ENCODE measurements at places on chromosomes 6 and 20.

- DNase-seq, result no peak
Observed at GRCh38 chr6:161533266-161533665, 259.4 kb upstream of the AGPAT4 start.

GRCh38 chr6:13406781-13407180 lies 78.4 kb upstream of the TBC1D7 start:
- no peak for DNase-seq

- DNase-seq, result peak; percentile 34
Observed at GRCh38 chr6:118709859-118710350, 58.5 kb upstream of the CEP85L start.

GRCh38 chr20:63224412-63225081 lies 8.6 kb upstream of the YTHDF1 start:
- no peak for DNase-seq

DNA sequence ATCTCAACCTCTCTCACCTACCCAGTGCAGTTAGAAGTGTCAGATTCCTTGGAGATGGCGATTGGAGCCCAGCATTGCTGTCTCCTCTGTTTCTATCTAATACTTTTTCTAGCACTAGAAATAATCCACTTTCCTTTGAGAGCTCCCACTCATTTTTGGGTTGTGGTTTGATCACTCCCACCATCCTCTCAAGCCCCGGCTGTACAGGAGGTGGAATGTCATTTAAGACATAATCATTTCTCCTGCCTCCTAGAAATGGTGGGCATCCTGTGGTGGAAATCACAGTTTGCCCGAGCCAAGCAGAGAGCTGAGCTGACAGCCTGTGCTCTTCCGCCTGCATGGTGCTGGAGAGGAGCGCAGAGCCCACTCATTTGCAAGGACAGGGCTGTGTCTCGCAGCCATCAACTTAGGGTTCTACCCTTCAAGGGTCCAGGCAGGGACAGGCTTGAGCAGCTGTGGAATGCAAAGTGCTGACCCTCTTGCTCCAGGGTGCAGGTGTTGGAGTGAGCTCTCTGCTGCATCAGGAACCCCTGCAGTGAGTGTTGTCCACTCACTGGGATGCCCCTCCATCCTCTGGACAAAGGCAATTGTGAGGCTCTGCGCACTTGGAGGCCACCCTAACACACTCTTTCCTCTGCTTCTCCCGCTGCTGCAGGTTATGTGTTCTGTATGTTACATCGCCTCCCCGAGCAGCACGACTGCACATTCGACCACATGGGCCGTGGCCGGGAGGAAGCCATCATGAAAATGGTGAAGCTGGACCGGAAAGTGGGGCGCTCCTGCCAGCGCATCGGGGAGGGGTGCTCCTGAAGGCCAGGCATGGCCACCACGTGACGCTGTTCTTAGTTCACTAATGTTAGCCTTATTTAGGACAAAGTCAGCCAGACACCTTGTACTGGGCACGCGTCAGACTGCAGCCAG lies 332.3 kb downstream of the ZFAND3 start:
- no peak for DNase-seq

GRCh38 chr6:1047981-1048541 lies 263.8 kb upstream of the FOXQ1 start:
- no peak for DNase-seq

DNA sequence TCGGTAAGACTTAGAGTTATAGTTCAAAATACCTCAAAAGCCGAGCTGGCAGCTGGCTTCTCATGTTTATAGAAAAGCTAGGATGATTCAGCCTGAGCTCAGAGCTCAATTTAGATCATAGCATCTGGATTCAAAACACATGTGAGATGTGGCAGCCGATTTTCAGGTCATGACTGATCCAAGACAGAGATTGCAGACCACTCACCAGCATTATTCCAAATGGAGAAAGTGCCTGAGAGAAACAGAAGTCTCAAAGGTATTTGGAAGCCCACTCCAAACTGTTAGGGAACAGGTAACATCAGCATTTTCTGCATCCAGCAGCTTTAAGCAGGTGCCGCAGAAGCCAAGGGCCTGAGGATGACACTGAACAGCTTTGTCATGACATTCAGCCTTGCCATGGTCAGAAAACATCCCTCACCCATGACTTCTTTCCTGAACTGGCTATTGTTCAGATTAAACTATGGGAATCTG lies 102.2 kb downstream of the BACH2 start:
- DNase-seq, result no peak

DNA sequence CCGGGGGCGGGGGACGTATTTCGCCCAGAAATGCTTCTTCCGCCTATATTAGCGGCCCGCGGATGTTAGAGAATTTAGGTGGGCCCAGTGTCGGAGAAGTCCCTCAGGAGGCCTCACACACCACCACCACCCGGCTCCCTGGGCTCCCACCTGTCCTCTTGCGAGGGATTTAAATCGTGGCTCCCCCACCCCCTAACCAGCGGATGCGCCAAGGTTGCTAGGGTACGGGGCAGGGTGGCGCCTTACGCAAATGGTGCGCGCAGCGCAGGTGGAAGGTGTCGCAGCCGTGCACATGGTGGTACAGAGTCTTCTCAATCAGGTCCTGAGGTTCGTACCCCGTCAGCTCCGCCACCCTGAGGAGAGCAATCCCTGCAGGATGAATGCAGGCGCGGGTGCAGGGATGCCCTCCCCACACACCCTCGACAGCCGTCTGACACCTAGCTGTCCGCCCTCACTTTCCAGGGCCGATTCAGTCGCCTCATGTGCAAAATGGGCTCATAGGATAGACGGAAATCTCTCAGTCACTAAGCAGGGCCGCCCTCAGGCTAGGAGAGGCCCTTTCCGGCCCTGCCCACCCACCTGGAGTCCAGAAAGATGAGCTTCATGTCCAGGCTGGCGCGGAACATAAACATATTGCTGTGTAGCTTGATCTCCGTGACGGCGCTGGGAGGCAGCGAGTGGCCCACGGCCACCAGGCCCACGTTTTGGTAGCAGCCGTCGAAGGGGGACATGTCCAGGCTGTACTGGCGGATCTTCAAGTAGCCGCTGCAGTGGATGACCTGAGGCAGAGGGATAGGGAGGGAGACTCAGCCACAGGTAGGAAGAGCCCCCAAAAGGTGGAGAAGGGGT lies 16.6 kb downstream of the SIM1 start:
- no peak for DNase-seq

GRCh38 chr20:52497731-52498130 lies 306.2 kb upstream of the ZFP64 start:
- DNase-seq, result no peak

- no peak for DNase-seq
Observed at GRCh38 chr6:14149053-14149738, 31.6 kb downstream of the CD83 start.

DNA sequence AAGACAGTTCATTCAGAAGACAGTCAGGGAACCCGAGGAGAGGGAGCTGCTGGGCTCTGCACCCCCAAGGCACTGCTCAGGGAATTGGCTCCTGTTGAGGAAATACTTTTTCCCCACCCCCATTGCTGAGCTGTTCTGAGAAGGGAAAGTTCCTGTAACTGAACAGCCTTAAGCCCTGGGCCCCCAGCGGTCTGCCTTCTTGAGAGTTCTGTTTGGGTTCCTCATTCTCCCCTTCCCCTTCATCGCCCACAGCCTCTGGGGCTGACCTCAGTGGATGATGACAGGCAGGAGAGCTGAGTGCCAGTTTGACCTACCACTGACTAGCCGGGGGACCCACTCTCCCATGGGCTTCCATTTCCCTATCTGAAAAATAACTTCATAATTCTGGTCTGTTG lies 10.7 kb downstream of the HCK start:
- no peak for DNase-seq

DNA sequence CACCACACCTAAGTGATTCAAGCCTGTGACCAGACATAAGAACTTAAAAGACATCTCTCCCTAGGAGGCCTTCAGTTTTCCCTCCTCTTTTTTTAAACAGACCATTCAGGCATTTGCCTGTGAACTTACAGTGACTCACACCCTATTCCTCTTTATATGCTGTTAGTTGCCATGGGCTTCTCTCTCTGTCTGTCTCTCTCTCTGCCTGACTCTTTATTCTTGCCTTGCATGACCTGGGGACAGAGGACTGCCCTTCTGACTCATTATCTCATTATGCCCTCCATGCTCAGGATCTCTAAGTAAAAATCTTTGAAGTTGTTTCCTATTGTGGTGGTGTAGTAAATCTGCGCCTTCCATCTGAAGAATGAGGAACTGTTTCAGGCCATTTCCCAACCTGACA lies 442.2 kb upstream of the MAN1A1 start:
- no peak for DNase-seq

GRCh38 chr6:135811644-135812526 lies 39.6 kb upstream of the PDE7B start:
- no peak for DNase-seq
